Muscle of back (tissue), 13 donors: ENCODE measurements at places on chromosomes 1 and 21.

- DNase-seq: no peak
Measured at GRCh38 chr1:69533343-69533742, 34.4 kb upstream of the LRRC7 start.

GRCh38 chr1:41418857-41419583, 57.8 kb downstream of the FOXO6 start:
- peak; percentile 87 for DNase-seq

DNA sequence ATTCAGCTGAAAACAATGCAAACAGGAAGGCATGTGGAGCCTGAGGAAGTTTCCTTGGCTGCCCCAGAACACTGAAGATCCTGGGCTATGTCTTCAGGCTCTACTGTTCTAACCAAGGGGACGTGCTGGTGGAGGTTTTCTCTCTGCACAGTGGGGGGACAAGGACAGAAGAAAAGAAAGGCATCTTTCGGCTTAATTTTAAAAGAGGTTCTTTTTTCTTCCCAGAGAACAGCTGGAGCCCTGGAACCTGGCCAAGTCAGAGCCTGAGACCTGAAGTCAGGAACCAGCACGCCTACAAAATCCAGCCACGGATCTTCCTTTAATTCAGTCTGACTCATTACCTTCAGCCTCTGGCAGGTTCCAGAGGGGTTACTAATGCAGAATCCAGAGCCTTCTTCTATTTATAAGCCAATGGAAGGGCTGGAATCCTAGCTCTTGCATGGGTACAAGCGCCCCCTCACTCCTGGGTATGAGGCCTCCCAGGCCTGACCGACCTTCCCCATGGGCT, 19.8 kb downstream of the CTNNBIP1 start:
- DNase-seq: peak; percentile 83

DNA sequence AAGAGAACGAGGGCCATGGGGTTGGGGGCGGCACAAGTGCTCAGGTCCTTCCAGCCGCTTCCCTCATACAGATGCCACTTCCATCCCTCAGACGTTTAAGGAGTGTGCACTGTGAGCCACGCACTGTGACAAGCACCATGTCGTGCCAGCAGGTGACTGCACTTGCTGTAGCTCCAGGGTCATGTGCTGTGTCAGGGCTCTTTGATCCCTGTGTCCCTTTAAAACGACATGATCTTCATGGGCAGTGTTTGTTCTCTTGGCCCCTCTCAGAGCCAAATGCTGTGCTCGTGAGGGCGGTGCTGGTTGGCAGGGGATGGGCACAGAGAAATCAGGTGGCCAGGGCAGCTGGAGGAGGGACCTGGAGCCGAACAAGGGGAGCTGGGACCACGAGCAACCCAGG, 19.9 kb downstream of the IL10RB start:
- no peak for DNase-seq

GRCh38 chr1:79293611-79294010, 287.1 kb upstream of the ADGRL4 start:
- peak; percentile 9 for DNase-seq

DNA sequence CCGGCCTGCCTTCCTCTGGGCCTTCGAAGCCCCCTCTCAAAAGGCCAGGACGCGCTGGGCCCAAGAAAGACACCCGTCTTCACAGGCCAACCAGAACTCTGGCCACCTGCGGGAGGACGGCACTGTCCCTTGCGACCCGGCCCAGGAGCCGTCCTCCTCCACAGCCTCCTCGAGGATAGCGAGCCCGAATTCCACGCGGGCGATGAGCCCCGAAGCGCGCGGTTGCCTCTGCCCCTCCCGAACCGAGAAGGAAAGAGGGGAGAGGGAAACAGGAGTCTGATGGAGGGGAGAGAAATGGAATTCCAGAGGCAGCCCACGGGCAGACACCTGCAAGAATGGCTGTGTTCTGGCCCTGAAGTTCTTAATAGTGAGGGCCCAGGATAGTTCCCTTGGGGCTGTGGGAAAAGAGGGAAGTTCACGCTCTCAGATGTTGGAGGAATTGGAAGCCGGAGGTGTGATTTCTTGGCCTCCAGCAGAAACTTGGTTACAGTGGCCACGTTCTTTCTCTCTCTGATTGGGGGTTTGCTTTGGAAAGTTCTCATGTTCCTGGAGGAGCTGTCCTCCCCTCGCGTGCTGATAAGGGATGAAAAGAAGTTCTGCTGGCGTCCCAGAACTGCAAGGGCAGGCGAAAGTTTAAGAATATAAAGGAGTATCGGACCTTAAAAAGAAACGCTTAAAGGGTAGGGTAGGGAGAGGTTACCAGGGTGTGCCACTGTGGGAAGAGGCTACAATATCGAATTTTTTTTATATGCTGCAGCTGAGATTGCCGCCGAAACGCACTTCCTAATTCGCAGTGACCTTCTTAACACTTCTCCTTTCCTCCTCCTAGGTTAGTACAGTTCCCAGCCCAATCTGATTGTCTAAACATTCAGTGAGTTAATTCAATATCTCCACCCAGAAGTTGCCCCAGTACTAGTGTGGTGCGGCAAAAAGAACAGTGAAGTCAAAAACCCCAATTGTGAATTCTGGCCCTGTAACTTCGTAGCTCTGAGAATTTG, 5.8 kb upstream of the SLC44A5 start:
- DNase-seq: peak; percentile 52

GRCh38 chr1:184866991-184867788, 107.1 kb downstream of the NIBAN1 start:
- no peak for DNase-seq

- no peak for DNase-seq
Measured at GRCh38 chr1:168974117-168974516, 132.4 kb upstream of the ATP1B1 start.

DNA sequence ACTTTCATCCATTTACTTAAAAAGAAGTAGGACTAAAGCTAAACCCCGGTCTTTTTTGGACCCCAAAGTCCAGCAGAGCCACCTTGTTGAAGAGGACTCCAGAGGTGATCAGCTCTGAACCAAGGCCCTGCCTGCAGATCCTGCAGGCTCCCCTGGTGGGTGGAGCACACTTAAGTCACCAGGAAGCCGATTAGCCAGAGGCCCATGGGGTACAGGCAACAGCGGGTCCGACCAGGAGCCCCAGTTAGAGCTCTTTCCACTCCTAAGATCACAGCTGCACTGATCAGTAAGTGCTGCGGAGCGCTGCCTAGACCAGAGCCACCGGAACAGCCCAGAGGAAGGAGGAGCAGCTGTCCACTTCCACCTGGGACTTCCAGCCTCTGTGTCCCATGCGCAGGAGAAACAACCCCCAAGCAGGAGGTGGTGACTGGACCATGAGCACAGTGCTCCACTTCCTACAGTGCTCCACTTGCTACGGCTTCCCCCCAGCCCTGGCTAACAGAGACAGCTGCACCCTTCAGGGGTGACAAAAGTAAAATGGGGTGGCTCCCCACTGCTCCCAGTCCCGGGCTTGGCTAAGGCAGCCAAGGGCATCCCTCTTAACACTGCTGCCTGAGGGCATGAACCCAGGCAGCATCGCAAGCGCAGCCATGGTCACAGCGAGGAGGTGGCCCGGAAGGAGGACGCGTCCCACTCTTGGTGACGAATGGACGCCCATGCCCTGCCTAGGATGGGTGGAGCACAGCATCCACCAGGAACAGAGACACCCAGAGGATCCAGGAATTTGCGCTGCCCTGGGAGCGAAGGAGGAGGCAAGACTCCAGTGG, 58.0 kb downstream of the NPHP4 start:
- no peak for DNase-seq

DNA sequence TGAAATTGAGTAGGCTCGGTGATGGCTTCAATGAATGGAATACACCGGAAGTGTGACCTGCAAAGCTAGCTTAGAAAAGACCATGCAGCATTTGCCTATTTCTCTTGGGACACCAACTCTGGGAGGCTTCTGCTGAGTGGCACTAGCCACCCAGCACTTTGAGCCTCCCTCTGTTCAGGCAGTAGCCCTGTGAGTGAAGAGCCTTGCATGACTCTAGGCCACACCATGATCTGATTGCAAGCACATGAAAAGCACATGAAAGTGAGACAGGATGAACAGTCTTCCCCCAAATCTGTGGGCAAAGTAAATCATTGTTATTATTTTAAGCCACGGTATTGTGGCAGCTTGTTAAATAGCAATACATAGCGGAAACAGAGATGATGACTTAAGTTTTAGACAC, 2.8 kb downstream of the CD48 start:
- no peak for DNase-seq

DNA sequence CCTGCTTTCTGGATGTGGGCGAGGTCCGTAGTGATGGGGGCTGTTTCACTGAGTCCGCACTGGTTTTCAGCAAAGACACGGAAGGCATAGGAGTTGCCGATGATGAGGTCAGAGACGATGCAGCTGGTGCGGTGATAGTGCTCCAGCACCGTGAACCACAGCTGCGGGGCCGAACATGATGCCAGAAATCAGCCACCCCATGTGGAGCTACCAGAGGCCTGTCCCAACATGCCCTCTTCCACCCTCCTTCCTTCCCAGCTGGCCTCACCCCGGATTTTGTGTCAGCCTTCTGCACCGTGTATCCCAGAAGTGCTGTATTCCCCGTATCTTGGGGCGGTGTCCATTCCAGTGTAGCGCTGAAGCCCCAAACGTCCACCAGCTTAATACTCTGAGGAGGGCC, 10.0 kb downstream of the MYBPHL start:
- no peak for DNase-seq

GRCh38 chr1:212975111-212975918, 25.0 kb downstream of the VASH2 start:
- no peak for DNase-seq

DNA sequence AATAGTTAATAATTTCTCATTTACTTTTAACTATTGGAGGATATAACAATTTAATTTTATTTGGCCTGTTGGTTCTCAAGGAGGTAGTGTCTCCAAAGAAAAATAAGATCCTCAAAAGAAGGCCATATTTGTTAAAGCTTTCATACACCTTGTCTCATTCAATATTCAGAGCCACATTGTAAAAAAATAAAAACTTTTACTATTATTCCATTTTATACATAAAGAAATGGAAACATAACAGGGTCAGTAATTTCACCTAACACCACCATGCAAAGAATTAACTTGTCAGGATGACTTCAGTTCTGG, 40.3 kb upstream of the KCTD3 start:
- DNase-seq: no peak

- DNase-seq: no peak
Measured at GRCh38 chr1:2606396-2606880, 19.9 kb downstream of the PRXL2B start.

GRCh38 chr1:114229368-114229767, 75.7 kb upstream of the SYT6 start:
- DNase-seq: no peak

- DNase-seq: peak; percentile 47
Measured at GRCh38 chr1:169892927-169893644, 610 bp downstream of the SCYL3 start.

DNA sequence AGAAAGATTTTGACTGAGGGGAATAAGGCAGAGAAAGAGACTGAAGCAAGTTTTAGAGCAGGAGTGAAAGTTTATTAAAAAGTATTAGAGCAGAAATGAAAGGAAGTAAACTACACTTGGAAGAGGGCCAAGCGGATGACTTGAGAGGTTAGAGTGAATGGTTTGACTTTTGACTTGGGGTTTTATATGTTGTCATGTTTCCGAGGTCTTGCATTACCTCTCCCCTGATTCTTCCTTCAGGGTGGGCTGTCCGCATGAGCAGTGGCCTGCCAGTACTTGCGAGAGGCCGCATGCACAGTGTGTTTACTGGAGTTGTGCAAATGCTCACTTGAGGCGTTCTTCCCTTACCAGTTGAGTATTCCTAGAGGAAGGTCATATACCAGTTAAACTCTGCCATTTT, 13.0 kb upstream of the DENND2D start:
- no peak for DNase-seq

- no peak for DNase-seq
Measured at GRCh38 chr1:173148971-173149370, 58.2 kb downstream of the TNFSF4 start.

- peak; percentile 70 for DNase-seq
Measured at GRCh38 chr21:44952116-44952928, 12.5 kb downstream of the SLX9 start.

DNA sequence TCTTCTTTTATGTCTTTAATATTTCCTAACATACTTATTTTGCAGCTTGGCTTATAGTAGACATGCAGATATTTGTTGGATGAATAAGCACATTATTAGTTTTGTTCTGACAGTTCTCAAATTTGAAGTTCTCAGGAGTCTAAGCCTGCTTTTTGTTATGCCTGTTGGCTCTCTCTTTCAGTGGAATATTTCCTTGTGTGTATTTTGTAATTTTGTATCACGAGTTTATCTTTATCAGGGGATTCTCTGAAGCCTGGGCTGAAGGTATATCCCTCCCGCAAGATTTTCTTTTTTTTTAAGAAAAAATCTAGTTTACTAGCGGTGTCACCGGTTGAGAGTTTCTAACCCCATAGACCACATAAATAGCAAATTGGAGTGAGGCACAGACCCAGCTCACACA, 105.9 kb downstream of the RGL1 start:
- DNase-seq: peak; percentile 38

DNA sequence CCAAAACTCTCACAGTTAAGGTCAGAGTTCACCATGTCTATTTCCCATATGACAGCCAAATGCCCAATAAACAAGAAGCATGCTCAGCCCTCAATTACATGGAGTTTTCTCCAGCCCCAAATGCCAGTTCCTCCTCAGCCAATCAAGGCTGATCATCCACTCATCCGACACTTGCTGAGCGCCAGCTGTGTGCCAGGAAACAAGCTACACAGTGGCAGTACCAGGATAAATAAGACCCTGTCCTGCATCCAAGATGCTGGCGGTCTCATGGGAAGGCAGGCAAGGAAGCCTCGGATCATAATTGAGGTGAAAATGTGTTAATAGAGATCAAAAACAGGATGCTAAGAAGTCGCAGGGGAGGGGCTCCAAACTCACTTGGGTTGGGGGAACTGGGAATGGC, 7.7 kb downstream of the ZBTB17 start:
- DNase-seq: no peak

DNA sequence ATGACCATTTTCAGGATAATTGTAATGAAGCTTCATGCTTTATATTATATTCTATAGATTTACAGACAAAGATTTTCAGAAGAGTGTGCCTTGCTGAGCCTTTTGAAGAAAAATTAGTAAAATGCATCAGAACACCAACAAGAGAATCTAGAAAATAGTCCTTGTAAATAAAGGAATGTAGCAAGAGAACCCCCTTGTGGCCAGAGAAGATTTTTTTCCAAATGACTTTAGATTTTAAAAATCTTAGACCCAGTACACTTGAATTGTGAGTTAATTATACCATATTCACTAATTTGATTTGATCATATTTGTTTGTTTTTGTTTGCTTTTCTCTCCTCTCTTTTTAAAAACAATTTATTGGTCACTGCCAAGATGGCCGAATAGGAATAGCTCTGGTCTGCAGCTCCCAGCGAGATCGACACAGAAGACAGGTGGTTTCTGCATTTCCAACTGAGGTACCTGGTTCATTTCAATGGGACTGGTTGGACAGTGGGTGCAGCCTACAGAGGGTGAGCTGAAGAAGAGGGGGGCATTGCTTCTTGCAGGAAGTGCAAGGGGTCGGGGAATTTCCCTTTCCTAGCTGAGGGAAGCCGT, 12.8 kb upstream of the IFI44L start:
- no peak for DNase-seq

- DNase-seq: no peak
Measured at GRCh38 chr1:14055442-14056223, 355.6 kb downstream of the PRDM2 start.
